ENCODE measurements at places on chromosomes 2 and 18.

- no peak for DNase-seq
Measured at GRCh38 chr18:9708057-9708433, at the start of gene RAB31. Gene RAB31, plus strand, starts transcription at chr18:9708301. Its CDS starts 105 bp downstream, at chr18:9708406.

DNA sequence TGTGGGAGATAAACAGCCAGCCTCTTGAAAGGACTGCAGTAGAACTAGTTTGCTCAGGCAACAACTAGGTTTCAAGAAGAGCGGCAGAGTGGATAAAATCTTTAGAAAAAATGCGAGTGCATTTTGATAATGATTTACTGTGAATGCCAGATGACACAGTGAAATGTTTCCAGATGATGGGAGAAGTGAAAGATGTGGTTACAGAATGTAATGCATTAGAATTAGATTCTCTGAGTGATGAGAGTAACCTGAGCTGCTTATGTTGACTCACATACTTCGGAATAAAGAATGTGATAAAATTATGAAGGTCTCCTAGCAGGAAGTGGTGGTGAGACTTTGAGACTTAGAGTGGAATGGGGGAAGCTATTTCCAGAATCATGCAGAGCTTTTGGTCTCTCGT, 184.3 kb downstream of the GULP1 start:
- DNase-seq = no peak

GRCh38 chr2:132645176-132645575, 24.8 kb downstream of the LYPD1 start:
- no peak for DNase-seq

DNA sequence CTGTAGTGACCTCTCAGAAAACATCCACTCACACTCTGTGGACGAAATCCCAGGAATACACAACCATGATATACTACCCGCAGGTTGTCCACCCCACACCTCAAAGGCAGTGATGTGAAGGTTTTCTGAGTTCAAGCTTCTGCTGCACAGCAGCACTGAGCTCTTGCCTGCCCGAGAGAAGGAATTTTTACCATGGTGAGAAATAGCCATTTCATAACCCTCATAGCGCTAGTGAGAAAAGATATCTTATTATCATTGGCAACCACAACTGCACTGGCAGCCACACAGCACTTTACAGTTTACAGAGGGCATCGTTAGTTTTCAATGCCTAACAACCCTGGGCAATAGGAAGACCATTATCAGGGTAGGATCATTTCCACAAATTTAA, 36.9 kb downstream of the NAPG start:
- DNase-seq = no peak

DNA sequence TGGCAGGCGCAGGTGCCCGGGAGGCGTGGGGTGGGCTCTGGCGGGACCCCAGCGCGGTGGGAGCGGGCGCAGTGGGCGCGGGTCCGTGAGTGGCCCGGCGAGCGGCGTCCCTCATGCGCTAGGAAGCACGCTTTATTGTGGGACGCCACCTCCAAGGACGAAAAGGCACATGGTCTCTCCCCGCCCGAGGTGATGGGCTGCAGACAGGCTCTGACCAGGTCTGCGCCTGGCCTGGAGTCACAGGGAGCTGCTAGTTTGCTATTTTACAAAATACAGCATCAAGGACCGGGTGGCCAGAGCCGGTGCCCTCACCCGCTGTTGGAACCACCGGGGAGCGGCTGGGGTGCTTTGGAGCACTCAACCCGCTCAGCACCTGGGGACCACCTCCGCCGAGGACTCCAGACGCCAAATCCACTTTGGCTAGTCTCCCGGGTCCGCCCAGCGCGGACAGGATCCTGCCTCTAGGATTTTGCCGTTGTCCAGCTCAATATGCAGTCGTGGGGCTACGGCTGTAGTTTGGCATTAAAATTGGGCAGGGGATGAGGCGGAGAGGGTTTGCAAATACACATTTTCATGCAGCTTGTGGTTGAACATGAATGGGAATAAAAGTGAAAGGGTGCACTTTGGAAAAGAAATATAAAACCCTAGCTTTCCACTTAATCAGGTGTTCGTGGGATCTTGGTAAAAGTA, 65.4 kb downstream of the LRRFIP1 start:
- DNase-seq = no peak

DNA sequence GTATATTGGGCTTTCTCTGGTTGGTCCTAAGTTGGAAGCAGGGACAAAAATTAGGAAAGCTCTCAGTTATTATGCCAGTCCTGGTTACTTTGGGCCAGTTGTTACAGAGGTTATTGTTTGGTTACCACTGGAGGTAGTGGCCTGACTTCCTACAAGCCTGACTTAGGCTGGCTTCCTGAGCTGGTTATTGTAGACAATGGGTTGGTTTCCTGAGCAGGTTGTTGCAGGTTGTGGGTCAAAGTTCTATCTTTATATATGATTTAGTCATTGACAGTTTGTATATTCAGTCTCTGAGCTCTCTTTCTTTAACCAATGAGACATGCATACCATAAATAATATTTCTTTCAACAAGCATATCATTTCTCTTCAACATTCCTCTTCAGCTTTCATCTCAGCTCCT, 58.7 kb upstream of the RPE start:
- no peak for DNase-seq

DNA sequence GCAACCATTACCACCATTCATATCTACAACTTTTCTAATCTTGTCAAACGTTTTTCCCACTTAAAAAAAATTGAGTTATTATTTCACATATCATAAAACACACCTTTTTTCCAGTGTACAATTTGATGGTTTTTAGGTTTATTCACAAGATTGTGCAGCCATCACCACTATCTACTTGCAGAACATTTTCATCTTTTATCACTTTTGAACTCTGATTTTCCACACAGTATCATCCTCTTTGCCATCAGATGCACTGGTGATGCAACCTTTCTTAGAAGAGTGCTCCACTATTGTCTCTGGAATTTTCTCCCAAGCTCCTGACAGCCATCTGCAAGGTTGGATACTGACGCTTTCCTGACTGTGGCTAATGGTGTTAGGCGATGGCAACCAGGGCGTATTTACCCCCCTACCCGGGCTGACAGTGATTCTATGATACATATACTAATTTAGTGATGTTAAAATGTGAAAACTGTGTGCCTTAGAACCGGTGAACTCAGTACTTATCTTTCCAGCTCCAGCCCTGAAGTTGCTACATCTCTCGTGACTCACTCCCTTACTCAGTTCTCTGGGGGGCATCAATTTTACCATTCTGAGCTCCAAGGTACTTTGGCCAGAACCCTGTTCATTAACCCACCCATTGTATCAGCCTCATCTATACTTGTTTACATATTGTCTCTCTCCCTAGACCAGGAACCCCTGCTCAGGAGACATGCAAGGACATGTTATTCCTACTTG, 105.4 kb upstream of the SPRED2 start:
- DNase-seq = no peak

- DNase-seq = no peak
Measured at GRCh38 chr18:3867236-3867635, 417.3 kb downstream of the TGIF1 start.

- no peak for DNase-seq
Measured at GRCh38 chr18:57649556-57650500, 28.2 kb upstream of the NARS1 start.

- no peak for DNase-seq
Measured at GRCh38 chr2:11941201-11942177, 195.1 kb downstream of the LPIN1 start.

DNA sequence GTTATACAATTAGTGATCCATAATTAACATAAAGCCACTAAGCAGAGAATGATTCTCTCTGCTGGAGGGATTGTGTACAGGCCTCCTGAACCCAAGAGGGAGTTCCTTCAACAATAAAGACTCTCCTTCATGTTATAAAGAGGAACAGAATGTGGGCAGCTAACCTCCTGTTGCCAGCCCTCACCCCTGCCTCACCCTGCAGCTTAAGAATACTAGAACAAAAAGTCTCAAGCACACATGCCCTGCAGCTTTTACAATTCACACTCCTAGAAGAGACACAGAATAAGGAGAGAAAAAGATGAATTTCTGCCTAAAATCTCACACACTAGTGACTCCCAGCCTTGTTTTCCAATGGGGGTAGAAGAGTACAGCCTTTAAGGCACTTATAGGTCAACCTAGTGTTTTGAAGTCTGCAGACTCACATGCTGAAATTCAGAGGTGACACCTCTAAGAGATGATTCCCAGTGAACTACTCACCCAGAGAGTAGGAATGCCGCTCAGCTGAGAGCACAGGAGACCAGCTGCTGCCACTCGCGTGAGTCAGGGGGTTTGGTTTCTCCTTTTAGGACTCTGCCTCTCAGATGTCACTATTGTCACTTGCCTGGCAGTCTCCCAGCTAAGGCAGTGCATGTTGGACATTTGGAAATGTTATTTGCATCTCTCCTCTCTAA, 32.5 kb upstream of the IL1RL1 start:
- DNase-seq = no peak

GRCh38 chr2:63555299-63555698, 33.0 kb downstream of the WDPCP start:
- DNase-seq = no peak

GRCh38 chr2:152483276-152484063, 148.5 kb downstream of the FMNL2 start:
- DNase-seq = no peak

DNA sequence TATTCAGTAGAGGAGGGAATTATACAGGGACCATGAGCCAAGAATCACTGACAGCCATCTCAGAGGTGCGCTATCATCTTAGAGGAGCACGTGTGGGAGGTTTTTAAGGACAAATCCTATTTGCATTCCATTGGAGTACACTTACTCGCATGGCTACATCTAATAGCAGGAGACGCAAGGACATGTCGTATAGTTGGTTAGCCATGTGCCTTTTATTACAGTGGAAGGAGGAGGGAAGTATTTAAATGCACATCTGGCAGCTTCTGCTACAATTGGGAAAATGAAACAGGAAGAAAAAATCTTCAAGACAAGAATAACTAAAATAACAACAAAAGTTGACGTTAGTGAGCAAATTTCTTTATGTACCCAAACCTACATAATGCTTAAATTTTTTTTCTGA, 86.5 kb upstream of the UGP2 start:
- no peak for DNase-seq

DNA sequence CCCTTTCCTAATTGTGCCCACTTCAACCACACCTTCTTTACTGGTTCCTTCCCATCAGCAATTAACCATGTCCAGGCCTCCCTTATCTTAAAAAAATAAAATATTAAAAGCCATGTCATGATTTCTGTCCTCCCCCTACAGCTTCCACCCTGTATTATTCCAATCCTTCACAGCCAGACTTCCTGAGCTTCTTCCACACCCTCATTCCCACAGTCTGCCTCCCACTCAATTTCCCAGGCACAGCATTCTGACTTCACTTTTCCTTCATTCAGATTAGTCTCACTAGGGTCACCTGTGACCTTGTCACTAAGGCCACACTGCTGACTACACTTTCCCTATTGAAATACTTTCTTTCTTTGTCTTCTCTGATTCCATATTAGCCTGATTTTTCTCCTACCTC, 159.4 kb downstream of the DIS3L2 start:
- no peak for DNase-seq

DNA sequence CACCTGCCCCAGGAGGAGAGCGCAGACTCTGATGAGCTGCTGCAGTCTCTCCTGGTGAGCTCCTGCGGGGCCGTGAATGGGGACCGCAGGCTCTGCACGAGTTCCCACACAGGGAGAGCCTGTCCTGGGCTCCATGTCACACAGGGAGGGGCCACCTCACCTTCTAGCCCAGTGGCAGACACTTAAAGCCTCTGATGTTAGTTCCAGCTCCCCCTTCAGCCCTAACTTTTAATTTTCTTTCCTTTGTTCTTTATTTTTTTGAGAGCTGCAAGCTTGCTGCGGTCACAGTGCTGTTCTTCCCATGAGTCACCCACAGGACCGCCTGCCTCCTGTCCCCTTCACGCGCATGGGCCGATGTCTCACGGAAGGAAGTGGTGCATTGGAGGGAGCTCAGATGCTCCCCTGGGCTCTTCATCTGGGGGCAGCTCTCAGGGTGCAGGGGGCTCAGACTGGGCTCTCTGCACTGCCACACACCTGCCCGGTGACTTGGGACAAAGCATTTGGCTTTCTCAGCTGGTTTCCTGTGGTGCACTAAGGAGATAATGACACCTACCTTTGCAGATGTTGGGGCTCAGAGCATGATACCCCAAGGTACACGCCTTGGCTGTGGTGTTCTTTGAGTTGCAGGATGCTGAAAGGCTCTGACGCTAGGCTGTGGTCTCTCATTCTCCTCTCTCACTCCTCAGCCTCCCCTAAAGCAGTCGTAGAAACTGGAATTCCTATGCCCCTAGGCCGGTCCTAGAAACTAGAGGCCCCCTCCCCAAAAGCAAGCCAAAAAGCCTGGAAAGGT, 37.2 kb upstream of the PXDN start:
- DNase-seq = no peak

DNA sequence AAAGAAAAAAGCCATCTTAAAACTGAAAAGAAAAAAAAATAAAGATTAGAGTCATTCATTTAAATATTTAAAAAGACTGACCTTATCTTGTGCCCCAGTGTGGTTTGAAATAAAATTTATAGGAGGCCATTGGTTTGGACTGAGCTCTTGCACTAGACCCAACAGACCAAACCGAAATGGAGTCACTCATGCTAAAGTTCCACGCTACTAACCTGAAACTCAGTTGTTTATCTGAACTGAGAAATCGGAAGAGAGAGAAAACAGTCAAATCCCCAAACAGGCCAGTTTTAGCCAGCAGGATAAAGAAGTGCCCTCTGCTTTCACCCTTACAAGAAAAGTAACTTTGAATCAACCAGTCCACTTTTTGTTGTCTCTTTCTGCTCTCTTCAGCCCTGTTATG, 18.2 kb downstream of the RBM43 start:
- DNase-seq = no peak

GRCh38 chr18:75132931-75133525, 75.9 kb downstream of the PTGR3 start:
- no peak for DNase-seq

GRCh38 chr2:66137606-66138130, 297.3 kb upstream of the MEIS1 start:
- no peak for DNase-seq

DNA sequence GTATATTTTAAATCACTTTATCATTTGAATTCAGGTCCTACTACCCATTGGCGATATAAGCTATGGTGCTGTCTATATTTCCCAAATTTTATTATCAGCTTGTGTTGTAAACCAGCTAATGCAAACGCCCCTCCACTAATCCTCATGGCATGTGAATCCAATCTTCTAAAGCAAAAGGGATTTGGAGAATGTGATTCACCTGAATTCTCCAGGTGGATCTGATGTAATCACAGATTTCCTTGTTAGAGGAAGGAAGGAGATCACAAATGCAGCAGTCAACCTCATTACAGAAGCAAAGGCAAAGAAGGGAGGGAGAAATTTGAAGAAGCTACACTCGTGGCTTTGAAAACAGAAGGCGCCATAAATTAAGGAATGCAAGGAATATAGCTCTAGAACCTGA, 431.1 kb upstream of the CDH19 start:
- DNase-seq = no peak

Measured in stimulated activated CD8-positive, alpha-beta memory T cell treated with anti-CD3 and anti-CD28 coated beads, Interleukin-15, amount 100 ng/mL, for 24 hours (primary cell).